Activated T-cell treated with anti-CD3 and anti-CD28 coated beads for 1 hour (primary cell): ENCODE measurements at places on chromosomes 7 and 10.

- no peak for DNase-seq
Observed at GRCh38 chr10:24721229-24722106, 2.2 kb downstream of the ARHGAP21 start.

DNA sequence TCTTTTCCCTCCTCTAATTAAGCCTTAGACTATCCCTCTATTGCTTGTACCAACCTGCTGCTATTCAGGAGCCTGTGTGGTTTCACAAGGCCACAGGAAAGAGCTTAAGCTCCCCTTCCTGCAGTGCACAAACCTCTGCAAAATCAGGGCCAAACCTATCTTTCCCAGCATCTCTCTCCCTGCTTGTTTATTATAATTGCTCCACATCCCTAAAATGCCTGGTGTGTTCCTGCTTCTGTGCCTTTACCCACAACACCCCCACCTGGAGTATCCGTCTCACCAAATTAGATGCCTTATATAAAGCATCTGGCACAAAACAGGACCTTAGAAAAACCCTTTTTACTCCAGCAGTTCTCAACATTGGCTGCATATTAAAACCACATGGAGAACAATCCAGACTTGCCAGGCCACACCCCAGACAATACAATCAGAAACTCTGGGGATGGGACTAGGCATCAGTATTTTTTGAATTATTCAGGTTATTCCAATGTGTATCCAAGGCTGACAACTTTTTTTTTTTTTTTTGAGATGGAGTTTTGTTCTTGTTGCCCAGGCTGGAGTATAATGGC, 16.7 kb downstream of the SEC31B start:
- no peak for DNase-seq

DNA sequence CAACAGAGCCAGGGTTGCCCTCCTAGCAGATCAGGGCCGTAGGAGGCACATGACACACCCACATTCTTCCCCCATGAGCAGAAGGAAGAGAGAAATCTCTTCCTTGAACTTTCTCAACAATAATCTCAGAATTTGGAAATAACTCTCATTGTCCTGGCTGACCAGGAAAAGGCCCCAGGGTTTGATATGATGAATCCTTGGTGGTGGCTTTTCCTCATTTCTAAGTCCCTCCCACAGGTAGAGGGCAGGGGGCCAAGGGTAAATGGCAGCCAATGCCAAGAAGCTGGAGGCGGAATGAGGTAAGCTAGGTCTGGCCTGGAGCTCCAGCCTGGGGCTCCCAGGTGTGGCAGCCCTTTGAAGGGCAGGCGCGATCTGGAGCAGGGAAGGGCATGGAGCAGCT, 67.8 kb downstream of the GRB10 start:
- DNase-seq = no peak

DNA sequence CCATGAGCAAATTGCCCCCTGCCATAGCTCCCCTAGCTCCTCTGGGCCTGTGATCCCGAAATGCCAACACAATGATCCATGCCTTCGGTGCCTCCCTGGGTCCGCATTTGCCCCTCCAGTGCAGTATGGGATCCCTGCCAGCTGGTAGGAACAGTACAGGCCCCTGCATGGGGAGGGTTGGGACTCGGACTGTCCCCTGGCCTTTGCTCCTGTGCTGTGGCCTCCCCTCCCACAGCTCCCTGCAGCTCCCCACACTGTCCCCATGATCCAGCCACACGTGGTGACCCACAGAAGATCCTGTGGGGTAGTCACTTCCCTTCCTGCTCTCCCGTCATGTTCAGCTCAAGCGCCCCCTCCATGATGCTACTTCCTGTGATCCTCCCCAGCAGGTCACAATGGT, 140.3 kb downstream of the MAPK8 start:
- DNase-seq = no peak

- DNase-seq = no peak
Observed at GRCh38 chr7:135291809-135292253, 58.2 kb downstream of the STRA8 start.

- no peak for DNase-seq
Observed at GRCh38 chr7:80359476-80359875, 152.4 kb downstream of the GNAT3 start.

DNA sequence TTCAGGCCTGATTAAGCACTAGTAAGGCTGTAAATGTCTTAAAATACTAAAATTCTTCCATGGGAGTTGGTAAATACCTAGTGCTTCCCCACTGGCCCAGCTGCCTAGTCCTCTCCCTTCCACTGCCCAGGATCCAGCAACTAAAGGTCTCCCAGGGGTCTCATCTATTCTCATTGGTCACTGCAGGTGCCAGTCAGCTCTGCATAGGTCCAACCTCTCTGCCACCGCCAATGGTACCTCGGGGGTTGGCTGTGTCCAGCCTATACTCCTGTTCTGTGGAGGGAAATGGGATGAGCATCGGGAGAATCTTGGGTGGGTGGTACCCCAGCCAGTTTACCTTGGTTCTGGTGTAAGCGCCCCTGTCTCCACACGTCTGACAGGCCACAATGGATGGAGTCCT, 6.1 kb upstream of the CREB5 start:
- no peak for DNase-seq

GRCh38 chr10:87053111-87053510, 33.0 kb downstream of the FAM25A start:
- DNase-seq = no peak

DNA sequence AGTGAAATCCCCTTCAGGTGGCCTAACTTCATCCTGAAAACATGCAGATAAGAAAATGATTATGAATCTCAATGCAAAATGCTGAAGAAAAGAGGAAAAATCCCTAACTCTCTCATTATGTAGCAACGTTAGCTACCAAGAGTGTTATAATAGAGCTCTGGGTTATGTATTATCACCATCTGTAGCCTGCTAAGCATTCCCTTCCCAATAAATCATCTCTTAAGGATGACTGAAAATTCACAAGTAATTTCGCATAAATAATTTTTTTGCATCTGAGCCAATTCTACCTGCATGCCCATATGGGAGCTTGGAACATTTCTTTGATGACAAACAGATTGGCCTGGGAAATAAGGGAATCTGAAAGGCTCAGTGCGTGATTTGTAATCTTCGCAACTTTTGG, 216.1 kb downstream of the HTR7 start:
- DNase-seq = no peak

DNA sequence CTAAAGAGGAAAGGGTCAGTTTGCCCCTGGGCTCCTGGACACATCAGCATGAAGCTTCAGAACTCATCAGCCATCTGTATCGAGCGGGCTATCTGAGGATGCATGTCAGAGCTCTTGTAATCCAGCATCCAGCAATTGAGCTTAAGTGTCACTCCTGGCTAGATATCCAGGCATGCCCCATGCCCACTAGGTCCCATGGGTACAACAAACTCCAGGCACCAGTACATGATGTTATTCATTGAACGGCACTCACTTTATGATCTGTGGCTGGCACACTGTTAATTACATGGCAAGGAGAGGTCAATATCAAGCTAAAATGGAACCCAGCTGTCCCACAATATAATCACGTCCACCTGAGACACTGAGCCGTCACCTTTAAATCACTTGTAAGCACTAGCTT, 274.2 kb downstream of the ELMO1 start:
- no peak for DNase-seq

- DNase-seq = no peak
Observed at GRCh38 chr7:12703881-12704280, 16.4 kb downstream of the ARL4A start.

DNA sequence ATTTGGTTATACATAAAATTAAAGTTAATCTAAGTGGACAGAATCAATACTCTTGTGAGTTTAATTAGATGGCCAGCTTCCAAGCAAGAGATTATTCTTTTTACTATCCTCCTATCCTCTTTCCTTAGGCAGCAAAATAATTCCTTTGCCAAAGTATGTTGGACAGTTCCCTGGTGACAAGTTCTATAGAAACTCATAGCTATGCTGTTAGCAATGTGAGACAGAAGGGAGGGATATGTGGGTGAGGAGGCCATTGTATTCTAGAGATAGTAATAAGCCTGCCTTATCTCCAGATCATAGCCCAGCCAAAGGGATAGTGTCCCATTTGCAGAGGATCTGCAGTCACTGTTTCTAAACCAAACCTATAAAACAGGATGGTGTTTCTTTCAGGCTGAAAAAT, 181.6 kb upstream of the HDAC9 start:
- no peak for DNase-seq

DNA sequence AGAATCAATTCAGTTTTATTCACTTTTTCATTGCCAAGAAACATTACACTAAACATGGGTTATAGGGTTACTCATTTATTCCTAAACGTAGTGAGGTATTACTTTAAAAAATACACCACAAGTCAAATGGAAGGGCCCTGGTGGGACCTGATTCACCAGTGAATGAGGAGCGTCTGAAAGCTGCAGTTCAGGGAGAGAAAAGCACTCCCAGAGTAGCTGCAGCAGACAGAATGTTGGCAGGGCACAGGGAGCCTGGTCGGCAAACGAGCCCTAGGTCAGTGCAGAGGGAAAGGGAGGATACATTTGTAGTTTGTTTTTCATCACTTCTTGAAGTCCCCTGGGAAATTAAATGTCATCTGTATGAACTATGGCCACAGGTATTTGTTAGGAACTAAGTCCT, 361.7 kb upstream of the ETV1 start:
- no peak for DNase-seq

GRCh38 chr7:114956702-114957101, 34.8 kb downstream of the MDFIC start:
- DNase-seq = no peak

- DNase-seq = no peak
Observed at GRCh38 chr7:44667190-44667589, 60.8 kb downstream of the OGDH start.

- DNase-seq = no peak
Observed at GRCh38 chr7:139889186-139889871, 60.3 kb downstream of the TBXAS1 start.

DNA sequence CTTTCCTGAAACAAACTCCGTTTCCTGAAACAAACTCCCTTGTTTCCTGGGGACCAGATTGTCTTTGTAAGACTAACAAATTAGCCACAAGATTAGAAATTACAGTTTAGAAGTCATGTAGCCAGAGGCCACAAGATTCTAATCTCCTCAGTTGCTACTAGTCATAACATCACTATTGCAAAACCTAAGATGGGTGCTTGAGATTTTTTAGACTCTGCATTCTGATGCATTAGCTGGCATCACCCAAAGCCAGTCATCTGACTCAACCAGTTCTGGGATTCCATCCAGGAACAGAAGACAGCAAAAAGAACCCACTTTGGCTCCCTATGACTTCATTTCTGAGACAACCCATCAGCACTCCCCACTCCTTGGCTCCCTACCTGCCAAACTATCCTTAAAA, 367.9 kb upstream of the MBL2 start:
- no peak for DNase-seq

GRCh38 chr10:92914478-92915325, 66.4 kb downstream of the EXOC6 start:
- peak; percentile 40 for DNase-seq

GRCh38 chr10:104931612-104932134, 290.6 kb downstream of the SORCS3 start:
- DNase-seq = no peak

DNA sequence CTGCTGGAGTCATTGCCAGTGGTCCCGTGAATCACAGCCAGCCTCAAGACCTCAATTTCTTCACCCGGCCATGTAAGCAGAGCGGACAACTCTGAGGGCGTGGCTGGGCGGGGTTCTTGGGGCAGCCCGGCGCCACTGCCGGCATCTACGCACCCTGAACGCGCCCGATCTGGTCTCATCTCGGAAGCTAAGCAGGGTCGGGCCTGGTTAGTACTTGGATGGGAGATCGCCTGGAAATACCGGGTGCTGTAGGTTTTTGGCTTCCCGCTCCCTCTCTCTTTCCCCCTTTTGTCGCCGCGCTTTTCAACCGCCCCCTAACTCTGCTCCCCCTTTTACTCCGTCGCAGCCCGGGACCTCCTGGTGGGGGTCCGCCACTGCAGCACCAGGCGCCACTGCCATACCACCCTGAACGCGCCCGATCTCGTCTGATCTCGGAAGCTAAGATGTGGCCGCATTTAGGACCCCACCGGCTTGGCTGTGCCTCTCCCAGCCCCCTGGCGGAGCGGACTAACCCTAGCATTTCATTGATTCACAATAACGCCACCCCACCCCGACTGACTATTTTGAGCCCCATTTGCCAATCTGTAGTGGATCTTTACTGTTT, 25.3 kb downstream of the GARIN1A start:
- peak; percentile 6 for DNase-seq

GRCh38 chr7:113247198-113247597, 128.8 kb upstream of the SMIM30 start:
- no peak for DNase-seq

GRCh38 chr10:21130683-21131442, 233.8 kb upstream of the NEBL start:
- no peak for DNase-seq

- DNase-seq = no peak
Observed at GRCh38 chr7:3916146-3916545, 615.1 kb downstream of the SDK1 start.

DNA sequence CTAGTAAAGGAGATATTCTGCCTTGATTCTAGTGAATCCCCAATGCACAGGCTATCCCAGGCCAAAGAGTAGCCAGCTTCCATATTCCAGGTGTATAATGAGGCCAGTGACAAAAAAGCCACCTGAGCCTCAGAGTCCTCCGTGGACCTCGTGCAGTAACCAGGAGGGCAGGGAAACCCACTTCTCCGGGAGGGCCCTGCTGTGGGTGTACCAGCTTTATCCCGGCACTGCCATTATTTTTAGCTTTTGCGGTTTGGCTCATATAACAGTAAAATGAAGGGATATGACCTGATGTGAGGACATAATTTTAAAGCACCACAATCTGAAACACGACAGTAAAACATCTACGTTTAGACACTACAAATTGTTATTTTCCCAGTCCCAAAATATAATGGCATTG, 109.0 kb downstream of the SVIL start:
- no peak for DNase-seq

GRCh38 chr10:124380256-124380995, 38.3 kb downstream of the OAT start:
- no peak for DNase-seq

- no peak for DNase-seq
Observed at GRCh38 chr7:133919810-133920209, 207.3 kb upstream of the LRGUK start.

DNA sequence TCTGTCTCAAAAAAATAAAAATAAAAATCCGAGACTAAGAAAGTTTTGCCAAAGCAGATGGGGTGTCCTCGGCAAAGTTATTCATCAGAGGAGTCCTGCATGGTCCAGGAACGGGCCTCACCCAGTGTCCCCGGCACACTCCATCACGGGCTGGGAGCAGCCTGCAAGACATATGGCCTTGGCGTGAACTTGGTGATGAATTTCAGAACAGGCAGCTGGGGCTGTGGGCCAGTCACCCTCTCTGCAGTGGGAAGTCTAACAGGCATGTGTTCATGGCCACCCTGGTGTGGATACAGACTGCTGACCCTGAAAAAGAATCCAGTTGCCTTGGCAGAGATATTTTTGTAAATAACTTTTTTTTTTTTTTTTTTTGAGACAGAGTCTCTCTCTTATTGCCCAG, 34.7 kb downstream of the NPTX2 start:
- DNase-seq = no peak

- no peak for DNase-seq
Observed at GRCh38 chr10:126921974-126922525, 16.8 kb downstream of the DOCK1 start.
